ENCODE measurements at places on chromosomes 5 and 9.

- DNase-seq: no peak
These were observed 333.2 kb upstream of the RFX3 start for GRCh38 chr9:3858961-3859360.

GRCh38 chr5:180367991-180368390 is 14.9 kb upstream of the GFPT2 start:
- peak; percentile 43 for DNase-seq

DNA sequence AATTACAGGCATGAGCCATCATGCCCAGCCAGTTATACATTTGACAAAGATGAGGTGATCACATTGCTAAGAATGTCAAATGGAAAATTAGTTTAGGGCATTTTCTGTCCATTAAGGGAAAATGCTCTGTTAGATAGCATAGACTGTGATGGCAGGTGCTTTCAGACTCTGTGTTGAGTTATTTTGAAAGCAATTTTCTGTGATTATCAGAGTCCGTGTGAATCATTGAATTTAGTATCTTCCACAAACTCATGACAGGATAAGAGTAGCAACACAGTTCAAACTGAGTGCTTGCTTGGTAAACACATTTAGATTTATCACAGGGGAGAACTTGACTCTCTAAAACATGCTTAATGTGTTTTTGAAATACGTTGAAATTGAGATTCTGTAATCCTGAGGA is 69.0 kb downstream of the GAPVD1 start:
- no peak for DNase-seq

- no peak for DNase-seq
These were observed 15.1 kb downstream of the ANGPTL2 start for GRCh38 chr9:127107171-127107928.

- DNase-seq: peak; percentile 50
These were observed 111.6 kb downstream of the GALNT10 start for GRCh38 chr5:154302161-154302560.

- no peak for DNase-seq
These were observed 52.0 kb upstream of the KLF4 start for GRCh38 chr9:107541523-107541922.

GRCh38 chr9:121902461-121903135 is 190.5 kb downstream of the TTLL11 start:
- no peak for DNase-seq

DNA sequence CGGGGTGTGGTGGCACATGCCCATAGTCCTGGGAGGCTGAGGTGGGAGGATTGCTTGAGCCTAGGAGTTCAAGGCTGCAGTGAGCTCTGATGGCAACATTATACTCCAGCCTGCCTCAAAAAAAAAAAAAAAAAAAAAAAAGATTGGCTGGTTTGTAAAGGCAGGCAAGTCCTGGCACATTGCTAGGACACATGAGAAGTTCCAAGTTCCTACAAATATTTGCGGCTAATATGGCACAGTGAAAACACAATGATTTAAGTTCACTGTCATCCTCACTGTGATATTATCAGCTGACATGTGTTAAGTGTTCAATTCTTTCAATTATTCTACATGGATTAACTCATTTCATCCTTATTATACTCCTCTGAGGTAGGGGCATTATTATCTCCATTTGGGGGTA is 20.1 kb downstream of the TMEM268 start:
- no peak for DNase-seq

- no peak for DNase-seq
These were observed 312.2 kb downstream of the SLIT3 start for GRCh38 chr5:168988699-168989098.

- DNase-seq: peak; percentile 89
These were observed 23.9 kb downstream of the TPPP start for GRCh38 chr5:669111-669841.

DNA sequence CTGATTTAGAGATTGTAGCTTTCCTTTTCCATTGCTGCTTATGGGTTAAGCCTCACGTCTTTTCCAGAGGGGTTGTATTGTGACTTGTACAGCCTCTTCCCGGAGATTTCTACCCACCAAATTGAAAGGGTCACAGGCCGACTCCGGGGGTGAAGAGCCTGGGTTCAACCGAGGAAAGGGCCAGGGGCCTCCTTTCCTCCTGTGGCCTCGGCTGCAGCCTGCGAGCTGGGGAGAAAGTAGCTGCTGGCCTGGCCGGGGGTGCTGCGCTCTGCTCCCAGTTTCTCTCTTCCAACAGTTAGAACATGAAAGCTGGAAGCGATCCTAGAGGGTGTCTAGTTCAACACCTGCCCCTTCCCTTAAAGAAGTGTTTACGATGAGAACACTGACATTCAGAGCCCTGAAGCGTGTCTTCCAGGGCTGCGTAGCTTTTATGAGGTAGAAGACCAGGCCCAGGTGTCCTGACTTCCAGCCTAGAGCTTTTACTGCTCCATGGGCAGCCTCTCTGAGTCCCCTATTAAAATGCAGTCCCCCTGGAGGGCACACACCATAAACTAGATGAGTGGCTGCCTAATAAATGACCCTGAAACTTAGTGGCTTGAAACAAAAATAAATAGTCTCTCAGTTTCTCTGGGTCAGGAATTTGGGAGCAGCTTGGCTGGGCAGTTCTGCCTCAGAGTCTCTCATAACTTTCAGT is 56.9 kb downstream of the ACER2 start:
- DNase-seq: no peak

GRCh38 chr5:8478326-8478725 is 609.4 kb downstream of the MTRR start:
- DNase-seq: no peak

DNA sequence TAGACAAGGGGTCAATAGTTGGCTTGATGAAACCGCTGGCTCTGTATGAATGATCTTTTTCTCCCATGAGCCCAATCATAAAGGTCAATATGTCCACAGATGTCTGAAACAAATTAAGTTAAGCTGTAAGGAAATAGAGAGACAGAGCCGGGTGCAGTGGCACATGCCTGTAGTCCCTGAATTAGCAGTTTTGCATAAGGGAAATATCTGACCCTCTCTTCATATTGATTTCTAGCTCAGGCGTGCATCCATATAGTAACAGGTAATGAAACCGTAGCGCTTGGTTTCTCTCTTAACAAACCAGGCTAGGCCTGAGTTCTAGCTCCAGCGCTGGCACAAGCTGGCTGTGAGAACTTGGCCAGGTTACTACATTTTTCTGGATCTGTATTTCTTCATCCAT is 118.1 kb upstream of the ERCC6L2 start:
- no peak for DNase-seq

DNA sequence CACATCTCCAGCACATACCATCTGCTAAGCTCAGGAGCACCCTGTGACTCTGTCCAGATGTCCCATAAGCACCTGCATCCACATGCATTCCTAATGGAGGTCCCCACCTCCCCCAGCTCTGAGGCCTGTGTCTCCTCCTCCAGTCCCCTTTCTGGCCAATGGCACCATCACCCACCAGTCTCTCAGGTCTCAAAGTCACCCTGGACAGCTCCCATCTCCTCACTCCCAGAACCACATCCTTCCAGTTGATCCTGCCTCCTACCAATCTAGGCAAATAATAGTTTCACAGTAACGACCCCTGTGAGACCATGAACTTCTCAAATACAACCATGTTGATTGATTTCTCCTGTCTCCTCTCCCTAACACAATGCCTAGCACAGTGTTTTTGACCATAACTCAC is 40.1 kb downstream of the GGTA1 start:
- no peak for DNase-seq

GRCh38 chr5:170971-171800 is 20.1 kb upstream of the LRRC14B start:
- DNase-seq: no peak

DNA sequence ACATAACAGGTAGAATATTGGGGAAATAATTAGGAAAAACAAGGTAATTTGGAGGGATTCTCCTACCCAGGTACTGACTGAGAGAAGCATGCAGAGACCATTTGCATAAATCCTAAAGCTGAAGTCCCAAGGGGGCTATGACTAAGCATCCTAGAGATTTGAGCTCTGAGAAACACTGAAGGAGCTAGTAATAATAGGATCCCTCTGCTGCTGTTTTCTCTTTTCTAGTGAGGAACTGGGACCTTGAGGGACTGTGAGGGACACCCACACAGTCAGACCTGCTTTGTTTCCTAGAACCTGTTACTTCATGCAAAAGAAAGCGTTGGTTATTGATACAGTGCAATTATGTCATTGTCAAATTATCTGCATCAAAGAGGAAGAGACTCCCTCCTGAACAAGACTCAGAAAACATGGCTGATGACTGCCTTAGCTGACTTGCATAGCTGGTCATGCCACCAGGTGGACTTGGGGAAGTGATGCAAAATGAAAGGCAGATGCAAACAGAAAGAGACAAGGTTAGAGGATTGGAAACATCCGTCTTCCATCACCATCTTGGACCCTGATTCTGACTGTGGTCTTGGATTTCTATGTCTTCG is 335.4 kb downstream of the NTRK2 start:
- DNase-seq: no peak

DNA sequence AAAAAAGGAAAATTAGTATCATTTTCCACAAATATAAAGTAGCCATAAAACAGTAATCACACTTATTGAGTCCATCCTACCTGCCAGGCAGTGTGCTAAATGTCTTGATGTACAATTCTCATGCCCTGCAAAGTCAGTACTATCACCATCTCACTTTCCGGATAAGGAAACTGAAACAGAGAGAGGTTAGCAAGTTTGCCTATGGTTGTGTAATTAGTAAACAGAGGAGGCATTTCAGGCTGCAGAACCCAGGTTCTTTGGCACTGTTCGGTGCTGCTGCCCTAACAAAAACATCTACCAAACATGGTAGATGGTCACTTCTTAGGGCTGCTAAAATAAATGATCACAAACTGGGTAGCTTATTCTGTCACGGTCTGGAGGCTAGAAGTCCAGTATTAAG is 22.6 kb downstream of the PLAC8L1 start:
- no peak for DNase-seq

GRCh38 chr9:93136011-93136440 is 2.0 kb upstream of the NINJ1 start:
- no peak for DNase-seq

- no peak for DNase-seq
These were observed 443.8 kb upstream of the ST8SIA4 start for GRCh38 chr5:101346906-101347305.

DNA sequence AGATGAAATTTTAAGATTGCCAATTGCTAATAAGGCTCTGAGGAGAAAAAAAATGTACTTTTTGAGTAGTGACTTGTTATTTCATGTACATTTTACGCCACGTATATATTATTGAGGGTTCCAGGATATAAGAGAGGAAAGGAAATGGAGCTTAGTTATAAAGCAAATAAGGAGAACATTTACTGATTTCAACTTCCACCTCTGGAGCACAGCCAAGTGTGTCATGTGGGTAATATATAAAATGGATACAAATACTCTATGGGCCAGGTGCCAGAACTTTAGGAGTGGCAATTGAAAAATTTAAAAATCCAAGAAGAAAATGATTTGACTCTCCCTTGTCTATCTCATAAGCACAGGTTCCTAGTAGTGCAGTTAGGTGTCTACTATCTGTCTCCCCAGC is 45.0 kb upstream of the VLDLR start:
- DNase-seq: no peak
